ENCODE measurements at places on chromosomes 7 and 10.
A peak's percentile ranks its signal among the peaks of the same experiment; 100 is the strongest.

DNA sequence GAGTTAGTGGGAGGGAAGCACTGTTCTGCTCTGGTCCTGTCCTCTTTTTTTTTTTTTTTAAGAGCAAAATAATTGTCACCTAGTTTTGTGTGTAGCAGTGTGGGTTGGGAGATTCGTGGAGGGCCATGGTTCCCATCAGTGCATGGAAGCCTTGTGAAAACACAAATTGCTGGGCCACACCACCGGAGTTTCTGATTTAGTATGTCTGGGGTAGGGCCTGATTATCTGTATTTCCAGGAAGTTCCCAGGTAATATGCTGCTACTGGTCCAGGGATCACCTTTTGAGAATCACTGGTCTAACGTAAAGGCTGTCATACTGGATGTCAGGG is 191.3 kb downstream of the GATA3 start:
- DNase-seq: no peak

DNA sequence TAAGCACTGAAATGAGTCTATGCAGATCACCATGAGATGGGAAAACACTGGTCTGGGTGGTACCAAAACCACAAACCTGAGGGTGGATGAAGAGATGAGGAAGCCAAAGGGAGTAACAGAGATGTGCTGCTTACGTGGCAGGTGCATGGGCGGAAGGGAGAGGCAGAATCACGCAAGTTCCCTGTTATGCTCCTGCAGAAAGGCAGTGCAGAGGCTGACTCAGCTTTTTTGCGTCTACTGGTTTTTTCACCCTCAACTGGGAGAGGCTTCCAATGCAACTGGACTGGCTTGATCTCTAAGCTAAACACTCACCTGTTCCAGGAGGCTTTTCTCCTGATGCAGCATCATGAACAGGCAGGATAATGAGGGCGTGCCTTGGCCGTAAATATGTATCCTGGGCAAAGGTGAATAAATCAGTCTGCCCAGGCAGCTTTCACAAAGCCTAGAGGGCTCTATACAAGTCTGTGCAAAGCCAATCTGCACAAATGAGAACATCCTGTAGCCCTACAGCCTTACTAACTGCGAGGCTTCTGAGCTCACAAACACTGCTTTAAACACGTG is 95.4 kb upstream of the AFAP1L2 start:
- peak; percentile 62 for DNase-seq

- DNase-seq: peak; percentile 38
Measured at GRCh38 chr10:76037531-76038155, 606.2 kb downstream of the LRMDA start.

DNA sequence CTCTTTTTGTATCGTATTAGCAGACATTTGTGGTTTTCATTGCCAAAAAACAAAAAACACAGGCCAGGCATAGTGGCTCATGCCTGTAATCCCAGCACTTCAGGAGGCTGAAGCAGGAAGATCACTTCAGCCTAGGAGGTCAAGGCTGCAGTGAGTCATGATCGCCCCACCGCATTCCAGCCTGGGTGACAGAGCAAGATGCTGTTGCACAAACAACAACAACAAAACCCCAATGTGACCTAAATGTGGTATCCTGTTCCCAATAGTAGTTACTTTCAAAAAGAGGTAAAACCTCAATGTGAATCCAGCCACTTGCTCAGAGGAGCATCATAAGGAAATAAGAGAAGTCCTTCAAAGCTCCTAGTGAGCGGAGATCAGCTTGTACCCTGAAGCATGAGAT is 45.8 kb upstream of the SKAP2 start:
- DNase-seq: peak; percentile 75

DNA sequence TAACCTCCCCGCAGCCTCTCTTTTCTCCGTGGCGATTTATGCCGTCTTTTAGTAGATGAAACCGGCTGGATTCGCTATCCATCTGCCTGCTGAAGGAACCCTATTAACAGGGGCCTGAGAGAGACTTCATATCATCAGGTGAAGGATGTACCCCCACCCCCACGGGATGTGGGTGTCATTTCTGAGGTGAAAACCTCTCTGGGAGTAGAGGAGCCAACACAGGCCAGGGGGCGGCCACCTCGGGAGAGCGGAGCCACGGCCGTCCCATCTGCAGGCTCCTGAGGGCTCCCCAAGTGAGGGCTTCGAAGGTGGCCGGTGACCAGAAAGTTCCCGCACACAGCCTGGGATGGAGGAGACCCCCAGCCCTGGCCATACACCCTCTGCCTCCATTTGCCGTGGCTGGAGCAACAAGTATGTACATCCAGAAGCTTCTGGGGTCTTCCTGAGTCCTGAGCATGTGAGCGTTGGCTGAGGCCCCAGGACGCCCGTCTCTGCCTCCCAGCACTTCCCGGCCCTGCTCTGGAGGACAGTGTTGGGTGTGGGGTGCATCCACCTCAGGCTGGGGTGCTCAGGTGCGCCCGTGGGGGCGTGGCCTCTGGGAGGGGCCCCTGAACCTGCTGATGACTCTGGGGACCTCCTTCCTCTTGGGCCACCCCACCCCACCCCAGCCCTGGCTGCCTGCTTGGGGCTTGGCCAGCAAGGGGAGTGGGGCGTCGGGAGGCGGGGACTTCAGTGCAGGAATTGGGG is 84.7 kb downstream of the NKX6-2 start:
- DNase-seq: no peak

DNA sequence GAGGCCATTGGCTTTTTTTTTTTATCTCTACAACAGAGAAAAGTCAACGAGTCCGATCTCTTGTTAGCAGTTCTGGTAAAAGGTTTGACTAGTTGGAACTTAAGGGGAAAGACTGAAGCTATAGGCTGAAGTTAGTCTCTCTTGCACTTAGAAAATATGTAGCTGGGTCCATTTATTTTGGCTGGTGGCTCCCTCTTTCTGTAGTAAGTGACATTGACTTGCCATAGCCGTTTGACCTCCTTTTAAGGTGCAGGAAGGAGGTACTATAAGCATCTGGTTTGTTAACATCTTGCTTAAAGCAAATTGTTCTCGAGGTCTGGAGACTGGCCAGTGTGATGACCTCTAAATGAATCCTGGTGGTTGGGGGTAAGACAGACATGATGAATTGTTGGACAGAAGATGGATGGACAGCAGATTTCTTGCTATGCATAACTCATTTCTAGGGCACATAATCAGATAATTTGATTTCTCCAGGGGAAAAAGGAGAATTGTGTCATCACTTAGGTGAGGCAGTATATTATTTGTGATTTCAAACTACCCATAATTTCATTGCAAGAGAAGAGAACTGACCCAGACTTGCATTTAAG is 356.3 kb upstream of the GALNT17 start:
- no peak for DNase-seq

GRCh38 chr10:132186488-132187429 is at the start of gene DPYSL4:
DPYSL4 (plus strand) TSS chr10:132186948; CDS start chr10:132187064, 116 bp downstream.
- DNase-seq: peak; percentile 69

GRCh38 chr7:151381098-151381347 is 28.8 kb downstream of the WDR86 start:
- no peak for DNase-seq

- no peak for DNase-seq
Measured at GRCh38 chr10:74775099-74775498, 51.3 kb upstream of the KAT6B start.

GRCh38 chr7:103297837-103298179 is 573 bp downstream of the PMPCB start:
- no peak for DNase-seq

DNA sequence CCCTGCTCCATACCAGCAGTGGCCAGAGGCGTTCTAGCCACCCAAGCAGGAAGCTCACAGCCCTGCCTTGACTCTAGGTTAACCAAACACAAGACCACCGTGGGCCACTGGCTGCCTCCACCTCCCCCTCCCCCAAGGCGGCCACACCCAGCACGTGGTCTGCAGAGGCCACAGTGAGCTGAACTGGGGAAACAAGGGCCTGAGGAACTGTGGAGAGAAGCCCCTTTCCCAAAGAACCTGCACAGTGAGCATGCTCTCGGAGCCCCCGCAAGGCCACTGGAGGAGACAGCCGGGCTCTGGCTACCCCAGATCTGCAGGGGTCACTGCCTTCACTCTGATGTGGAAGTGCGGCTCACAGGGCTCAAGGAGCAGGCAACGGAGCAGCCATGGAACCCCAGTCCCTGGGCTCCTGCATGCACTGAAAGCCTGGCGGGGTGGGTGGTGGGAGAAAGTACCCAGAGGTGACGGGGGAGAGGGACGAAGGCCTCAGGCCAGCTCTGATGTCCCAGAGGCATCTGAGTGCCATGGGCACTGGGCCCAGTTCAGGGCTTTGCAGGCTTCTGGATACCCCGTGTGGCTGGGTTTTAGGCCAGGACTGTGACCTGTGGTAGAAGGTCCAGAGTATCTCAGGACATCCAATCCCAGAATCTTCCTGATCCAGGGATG is 189.2 kb downstream of the EBF3 start:
- no peak for DNase-seq

- DNase-seq: no peak
Measured at GRCh38 chr7:26198781-26199169, 1.8 kb downstream of the HNRNPA2B1 start.

DNA sequence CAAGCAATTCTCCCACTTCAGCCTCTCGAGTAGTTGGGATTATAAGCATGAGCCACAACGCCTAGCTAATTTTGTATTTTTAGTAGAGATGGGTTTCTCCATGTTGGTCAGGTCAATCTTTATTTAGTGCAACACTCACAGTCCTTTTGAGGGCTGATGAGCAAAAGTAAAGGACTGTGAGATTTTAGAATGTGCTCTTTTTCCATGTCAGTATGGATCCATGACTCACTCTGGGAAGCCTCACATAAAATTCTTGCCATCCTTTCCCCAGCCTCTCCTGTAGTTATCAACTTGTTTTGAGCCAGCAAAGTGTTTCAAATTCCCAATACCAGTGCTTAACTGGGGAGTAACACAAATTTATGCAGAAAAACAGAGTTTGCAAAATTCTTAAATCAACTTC is 135.8 kb upstream of the CXCL12 start:
- DNase-seq: no peak

GRCh38 chr7:155217634-155218033 is 80.0 kb upstream of the INSIG1 start:
- DNase-seq: no peak

DNA sequence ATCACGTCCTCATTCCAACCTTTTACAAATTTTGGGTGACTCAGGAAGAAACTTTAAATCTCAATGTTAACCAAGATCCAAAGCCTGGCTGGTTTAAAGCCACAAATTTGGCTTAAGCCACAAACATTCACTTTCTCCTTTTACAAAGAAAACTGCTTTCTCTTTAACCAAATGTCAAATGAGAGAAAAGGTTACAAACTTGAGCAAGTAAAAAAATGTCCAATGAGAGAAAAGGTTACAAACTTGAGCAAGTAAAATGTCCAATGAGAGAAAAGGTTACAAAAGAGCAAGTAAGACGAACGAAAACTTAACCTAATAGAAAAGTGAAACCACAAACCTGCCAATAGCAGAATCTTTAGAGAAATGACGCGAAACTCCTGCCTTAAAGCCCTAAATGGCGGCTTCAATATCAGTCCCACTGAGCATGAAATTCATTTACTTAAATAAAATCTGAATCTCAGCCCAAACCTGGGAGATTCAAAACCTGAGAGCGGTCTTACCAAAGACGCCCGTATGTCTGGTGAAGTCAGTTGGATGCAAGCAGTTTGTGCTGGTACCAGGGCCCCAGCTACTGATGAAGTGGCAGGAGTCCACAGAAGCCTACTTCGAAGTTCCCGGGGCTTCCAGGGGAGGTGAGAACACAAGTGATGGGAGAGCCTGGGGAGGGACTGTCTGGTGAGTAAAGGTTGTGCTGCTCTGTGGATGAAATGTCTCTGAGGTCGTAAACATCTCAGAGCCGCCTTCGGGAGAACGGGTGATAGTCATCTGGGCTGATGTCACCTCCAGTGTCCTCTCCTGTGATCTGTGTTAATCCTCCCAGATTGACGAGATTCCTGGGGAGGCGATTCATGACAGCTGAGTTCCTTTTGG is 74.6 kb downstream of the PAXIP1 start:
- DNase-seq: peak; percentile 98

DNA sequence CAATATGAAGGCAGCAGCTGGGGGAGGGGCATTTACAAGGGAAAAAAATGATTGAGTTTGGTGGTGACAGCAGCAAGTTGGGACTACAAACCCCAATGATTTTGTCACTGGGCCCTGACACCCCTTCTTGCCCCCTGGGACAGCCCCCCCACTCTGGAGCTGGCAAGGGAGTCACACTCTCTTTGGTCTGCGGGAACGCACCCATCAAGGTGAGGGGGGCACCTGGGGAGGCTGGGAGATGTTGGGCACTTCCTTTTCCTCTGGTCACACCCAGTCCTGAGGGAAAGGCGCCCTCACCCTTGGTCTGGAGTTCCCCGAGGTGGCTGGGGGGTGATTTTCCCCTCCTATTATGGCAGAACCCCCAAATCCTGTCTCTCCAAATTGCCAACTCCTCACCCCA is 24.4 kb downstream of the EPHB4 start:
- DNase-seq: no peak
